ENCODE measurements at places on chromosomes 7 and 10.

- no peak overlapping the region for H3K4me3 ChIP-seq
- no peaks in the 10 kb centered on the region for H3K27me3 ChIP-seq
- peak overlapping the region; percentile 32 for H3K27ac ChIP-seq
- H3K36me3 ChIP-seq, result peaks cover 57% of the 10 kb centered on the region
- no peak for DNase-seq
Observed at GRCh38 chr10:96138102-96138501, 8.0 kb downstream of the ZNF518A start.

- DNase-seq, result no peak
- no peaks in the 10 kb centered on the region for H3K36me3 ChIP-seq
- no peak overlapping the region for H3K4me3 ChIP-seq
Observed at GRCh38 chr10:2280713-2281300, 543.5 kb upstream of the ADARB2 start.

DNA sequence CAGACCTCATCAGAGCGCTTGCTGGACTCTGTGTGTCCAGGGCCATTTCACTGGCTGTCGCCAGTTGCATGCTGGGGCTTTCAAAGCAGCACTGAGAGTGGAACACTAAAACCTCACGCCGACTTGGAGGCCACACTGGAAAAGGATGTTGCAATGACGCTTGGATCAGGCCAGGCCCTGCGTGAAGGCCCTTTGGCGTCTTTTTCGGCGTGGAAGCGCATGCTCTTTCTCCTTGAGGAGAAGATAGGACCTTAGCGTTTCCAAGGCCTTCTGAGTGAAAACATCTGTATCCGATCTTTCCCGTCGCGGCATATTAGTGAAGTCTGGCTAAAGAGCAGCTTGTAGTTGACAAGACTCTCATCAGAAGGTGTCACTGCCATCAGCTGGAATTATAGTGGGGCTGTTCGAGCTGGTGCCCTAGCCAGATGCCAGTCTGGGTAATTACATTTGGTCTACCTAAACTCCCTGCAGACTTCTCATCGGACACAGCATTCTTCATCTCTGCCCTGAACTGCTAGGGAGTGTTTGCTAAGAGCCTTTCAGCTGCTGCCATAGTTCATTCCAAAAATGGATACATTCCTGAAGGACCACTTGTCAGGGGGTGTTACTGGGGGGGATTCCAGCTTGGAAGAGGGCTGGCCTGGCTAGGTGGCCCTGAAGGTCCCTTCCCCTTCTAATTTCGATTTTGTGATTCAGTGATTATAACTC lies 167.7 kb upstream of the TCF7L2 start:
- no peak overlapping the region for H3K4me3 ChIP-seq
- H3K4me1 ChIP-seq, result no peaks in the 10 kb centered on the region
- H3K27me3 ChIP-seq, result no peaks in the 10 kb centered on the region
- H3K36me3 ChIP-seq, result no peaks in the 10 kb centered on the region
- H3K27ac ChIP-seq, result no peak overlapping the region
- DNase-seq, result no peak

- no peak for DNase-seq
- H3K27ac ChIP-seq, result peak overlapping the region; percentile 29
- H3K4me1 ChIP-seq, result peaks cover 72% of the 10 kb centered on the region
- H3K27me3 ChIP-seq, result no peaks in the 10 kb centered on the region
- peaks cover 28% of the 10 kb centered on the region for H3K36me3 ChIP-seq
Observed at GRCh38 chr10:91194497-91195179, 25.8 kb upstream of the PCGF5 start.

GRCh38 chr7:81929386-81929785 lies 159.5 kb upstream of the HGF start:
- H3K4me3 ChIP-seq, result no peak overlapping the region
- DNase-seq, result no peak
- H3K4me1 ChIP-seq, result no peaks in the 10 kb centered on the region
- H3K27me3 ChIP-seq, result no peaks in the 10 kb centered on the region
- H3K36me3 ChIP-seq, result no peaks in the 10 kb centered on the region
- no peak overlapping the region for H3K27ac ChIP-seq

DNA sequence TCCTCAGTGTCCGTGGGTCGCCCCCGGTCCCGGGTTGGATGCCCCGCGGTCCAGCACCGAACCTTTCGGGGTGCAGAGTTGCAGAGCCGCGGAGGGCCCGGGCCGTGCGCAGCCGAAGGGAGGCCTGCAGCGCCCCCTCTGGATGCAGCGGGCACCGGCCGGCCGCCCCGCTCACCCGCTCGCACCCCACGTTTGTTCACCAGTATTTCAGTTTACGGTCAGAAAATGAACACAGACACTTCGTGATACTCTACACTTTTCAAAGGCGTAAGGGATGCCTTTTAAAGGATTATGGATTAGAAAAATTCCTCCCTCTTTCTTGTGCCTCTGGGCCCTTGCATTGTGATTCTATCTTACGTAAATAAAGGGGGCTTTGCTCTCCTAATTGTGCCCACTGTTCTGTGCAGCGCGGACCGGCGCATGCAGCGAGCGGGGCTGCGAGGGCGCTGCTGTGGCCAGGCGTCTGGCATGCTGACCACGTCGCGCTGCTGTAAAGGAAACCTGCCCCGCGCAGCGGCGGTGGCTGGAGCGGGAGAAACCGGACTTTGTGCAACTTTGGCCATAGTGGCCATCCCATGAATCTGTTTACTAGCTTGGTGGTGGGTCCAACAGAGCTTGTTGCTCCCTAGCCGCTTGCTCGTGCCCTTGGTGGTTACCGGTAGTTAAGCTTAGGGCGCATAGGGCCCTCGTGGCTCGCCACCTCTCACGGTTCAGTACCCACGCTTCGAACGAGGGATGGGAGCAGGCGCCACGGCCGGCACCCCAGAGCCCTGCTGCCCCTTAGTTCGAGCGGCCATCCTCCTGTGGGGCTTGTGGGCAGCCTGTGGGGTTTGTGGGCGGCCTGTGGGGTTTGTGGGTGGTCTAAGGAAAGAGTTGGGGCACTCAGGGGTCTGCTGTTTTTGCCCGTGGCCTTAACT lies 739 bp upstream of the MEST start:
- H3K4me1 ChIP-seq, result peaks cover 12% of the 10 kb centered on the region
- H3K27me3 ChIP-seq, result peaks cover 41% of the 10 kb centered on the region
- no peak for DNase-seq
- H3K4me3 ChIP-seq, result peak overlapping the region; percentile 74

- peaks cover 7% of the 10 kb centered on the region for H3K4me1 ChIP-seq
- H3K4me3 ChIP-seq, result peak overlapping the region; percentile 31
- H3K27me3 ChIP-seq, result peaks cover 40% of the 10 kb centered on the region
- no peak overlapping the region for H3K27ac ChIP-seq
Observed at GRCh38 chr7:80918399-80918798, 452 bp downstream of the SEMA3C start.

DNA sequence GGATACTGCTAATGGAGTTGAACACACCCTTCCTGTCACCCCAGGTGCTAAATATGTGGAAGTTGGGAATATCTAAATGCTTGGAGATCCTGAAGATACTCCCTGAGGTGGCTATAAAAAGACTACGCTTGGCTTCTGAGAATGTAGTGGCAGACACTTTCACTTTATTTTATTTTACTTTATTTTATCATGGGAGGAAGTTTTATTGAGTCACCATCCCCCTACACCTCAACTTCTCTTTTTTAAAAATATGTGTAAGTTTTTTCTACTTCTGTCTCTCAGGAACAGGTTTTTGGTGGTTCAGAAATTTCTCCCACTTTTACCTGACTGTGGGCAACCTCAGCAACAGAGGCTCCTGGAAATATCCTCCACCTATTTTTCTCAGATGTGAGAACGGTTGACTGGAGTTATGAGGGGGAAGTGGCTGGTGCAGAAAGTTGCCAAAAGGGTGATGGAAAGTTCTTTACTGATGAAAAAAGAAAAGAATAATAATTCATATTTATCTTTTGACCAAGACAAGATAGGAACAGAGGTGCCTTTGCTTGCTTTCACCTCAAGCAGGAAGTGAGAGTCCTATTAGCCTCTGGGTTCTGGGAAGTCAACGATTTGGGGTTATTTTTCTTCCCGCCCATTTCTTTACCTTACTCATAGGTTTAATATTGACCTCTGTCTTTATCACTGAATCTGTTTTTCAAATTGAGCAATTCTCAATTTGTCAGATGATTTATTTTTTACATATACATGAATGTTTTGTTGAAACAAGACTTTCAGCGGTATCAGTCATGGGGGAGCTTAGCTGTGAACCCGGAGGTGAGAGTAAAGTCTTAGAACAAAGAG lies 103.6 kb downstream of the AHR start:
- no peak for DNase-seq
- peak overlapping the region; percentile 32 for H3K27ac ChIP-seq
- no peaks in the 10 kb centered on the region for H3K36me3 ChIP-seq
- H3K27me3 ChIP-seq, result peaks cover 2% of the 10 kb centered on the region
- peaks cover 27% of the 10 kb centered on the region for H3K4me1 ChIP-seq

DNA sequence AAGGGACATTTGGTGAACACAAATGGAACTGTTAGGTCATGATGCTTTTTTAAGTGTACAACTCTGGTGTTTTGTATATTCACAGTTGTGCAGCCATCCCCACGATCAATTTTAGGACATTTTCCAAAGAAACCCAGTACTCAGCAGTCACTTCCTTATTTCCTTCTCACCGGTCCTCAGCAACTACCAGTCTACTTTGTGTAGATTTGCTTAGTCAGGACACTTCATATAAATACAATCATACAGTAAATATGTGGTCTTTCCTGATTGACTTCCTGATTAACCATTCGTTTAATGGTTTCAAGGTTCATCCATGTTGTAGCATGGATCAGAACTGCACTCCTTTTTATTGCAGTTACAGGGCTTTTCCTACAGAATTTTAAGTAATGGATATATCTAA lies 14.4 kb downstream of the SGPL1 start:
- H3K36me3 ChIP-seq, result peaks cover 20% of the 10 kb centered on the region
- peaks cover 41% of the 10 kb centered on the region for H3K4me1 ChIP-seq
- DNase-seq, result no peak
- H3K27me3 ChIP-seq, result no peaks in the 10 kb centered on the region
- no peak overlapping the region for H3K4me3 ChIP-seq
- H3K27ac ChIP-seq, result no peak overlapping the region

- H3K4me3 ChIP-seq, result no peak overlapping the region
- H3K4me1 ChIP-seq, result no peaks in the 10 kb centered on the region
- H3K27ac ChIP-seq, result no peak overlapping the region
- no peaks in the 10 kb centered on the region for H3K36me3 ChIP-seq
Observed at GRCh38 chr7:128923411-128923800, 12.9 kb upstream of the KCP start.

- H3K27me3 ChIP-seq, result peaks cover 1% of the 10 kb centered on the region
- DNase-seq, result no peak
- no peaks in the 10 kb centered on the region for H3K4me1 ChIP-seq
- no peak overlapping the region for H3K27ac ChIP-seq
- peaks cover 12% of the 10 kb centered on the region for H3K36me3 ChIP-seq
- H3K4me3 ChIP-seq, result no peak overlapping the region
Observed at GRCh38 chr7:34939175-34939574, 98.1 kb downstream of the DPY19L1 start.

- DNase-seq, result no peak
- no peak overlapping the region for H3K4me3 ChIP-seq
- peaks cover 19% of the 10 kb centered on the region for H3K4me1 ChIP-seq
- H3K27ac ChIP-seq, result no peak overlapping the region
- H3K36me3 ChIP-seq, result no peaks in the 10 kb centered on the region
Observed at GRCh38 chr7:93054975-93055374, 62.8 kb downstream of the SAMD9 start.

GRCh38 chr7:11239316-11239715 lies 265.6 kb downstream of the PHF14 start:
- no peaks in the 10 kb centered on the region for H3K36me3 ChIP-seq
- no peaks in the 10 kb centered on the region for H3K4me1 ChIP-seq
- no peak overlapping the region for H3K27ac ChIP-seq
- H3K4me3 ChIP-seq, result no peak overlapping the region

- H3K4me3 ChIP-seq, result no peak overlapping the region
- H3K36me3 ChIP-seq, result peaks cover 1% of the 10 kb centered on the region
- H3K27me3 ChIP-seq, result peaks cover 8% of the 10 kb centered on the region
- DNase-seq, result no peak
- H3K4me1 ChIP-seq, result peaks cover 39% of the 10 kb centered on the region
Observed at GRCh38 chr7:157481389-157481788, 144.6 kb downstream of the DNAJB6 start.

- no peaks in the 10 kb centered on the region for H3K36me3 ChIP-seq
- H3K27me3 ChIP-seq, result peaks cover 4% of the 10 kb centered on the region
- no peak overlapping the region for H3K4me3 ChIP-seq
- H3K27ac ChIP-seq, result no peak overlapping the region
- no peak for DNase-seq
Observed at GRCh38 chr10:123854498-123854897, 37.1 kb downstream of the CPXM2 start.

DNA sequence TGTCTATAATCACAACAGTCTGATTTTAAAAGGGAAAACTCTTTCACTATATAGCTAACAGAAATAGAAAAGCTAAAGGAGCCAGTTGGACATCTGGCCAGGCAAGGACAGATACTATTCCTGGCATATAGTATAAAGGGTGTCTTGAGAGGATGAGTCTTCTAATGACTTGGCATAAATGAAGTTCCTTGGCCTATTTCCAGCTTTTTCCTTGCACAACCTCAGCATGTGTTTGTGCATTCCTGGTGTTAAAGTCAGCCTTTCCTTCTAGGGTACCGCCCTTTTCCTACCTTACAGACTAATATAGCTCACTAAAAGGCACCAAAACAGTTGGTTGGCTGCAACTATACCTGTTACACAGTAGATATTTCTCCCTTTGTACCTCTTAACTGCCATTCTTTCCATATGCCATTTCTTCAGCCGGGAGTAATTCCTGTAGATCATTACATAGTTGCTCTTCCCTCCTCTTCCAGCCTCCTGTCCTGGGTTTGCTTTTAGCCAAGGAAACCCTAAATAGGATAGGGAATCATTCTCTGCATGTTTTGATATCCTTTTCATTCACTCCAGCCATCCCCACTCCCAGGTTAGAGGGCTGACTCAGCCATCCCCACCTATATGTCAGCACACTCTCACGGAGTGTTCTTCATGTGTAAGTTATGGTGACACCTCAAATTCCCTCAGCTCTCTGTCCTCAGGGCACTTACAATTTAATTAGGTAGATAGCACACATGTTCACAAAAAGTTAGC lies 102.1 kb upstream of the MDFIC start:
- H3K27ac ChIP-seq, result no peak overlapping the region
- no peak for DNase-seq
- H3K36me3 ChIP-seq, result peaks cover 4% of the 10 kb centered on the region
- no peak overlapping the region for H3K4me3 ChIP-seq
- H3K4me1 ChIP-seq, result peaks cover 11% of the 10 kb centered on the region
- H3K27me3 ChIP-seq, result no peaks in the 10 kb centered on the region

- no peak for DNase-seq
- peaks cover 24% of the 10 kb centered on the region for H3K4me1 ChIP-seq
- no peaks in the 10 kb centered on the region for H3K36me3 ChIP-seq
- H3K27me3 ChIP-seq, result peaks cover 9% of the 10 kb centered on the region
- H3K4me3 ChIP-seq, result no peak overlapping the region
- no peak overlapping the region for H3K27ac ChIP-seq
Observed at GRCh38 chr7:116139007-116139406, 71.3 kb upstream of the TES start.

GRCh38 chr10:91590142-91590903 lies 42.5 kb downstream of the PPP1R3C start:
- H3K4me1 ChIP-seq, result no peaks in the 10 kb centered on the region
- no peaks in the 10 kb centered on the region for H3K36me3 ChIP-seq
- H3K27ac ChIP-seq, result no peak overlapping the region
- DNase-seq, result no peak
- no peak overlapping the region for H3K4me3 ChIP-seq
- H3K27me3 ChIP-seq, result peaks cover 14% of the 10 kb centered on the region

GRCh38 chr7:91326516-91327199 lies 62.4 kb downstream of the FZD1 start:
- no peak overlapping the region for H3K27ac ChIP-seq
- H3K36me3 ChIP-seq, result no peaks in the 10 kb centered on the region
- DNase-seq, result no peak
- peaks cover 3% of the 10 kb centered on the region for H3K27me3 ChIP-seq
- no peak overlapping the region for H3K4me3 ChIP-seq
- H3K4me1 ChIP-seq, result no peaks in the 10 kb centered on the region

GRCh38 chr7:128454808-128455542 lies 703 bp upstream of the HILPDA start:
- peaks cover 73% of the 10 kb centered on the region for H3K4me1 ChIP-seq
- H3K4me3 ChIP-seq, result peak overlapping the region; percentile 96
- H3K36me3 ChIP-seq, result peaks cover 32% of the 10 kb centered on the region
- peak overlapping the region; percentile 99 for H3K27ac ChIP-seq
- DNase-seq, result no peak
- H3K27me3 ChIP-seq, result peaks cover 16% of the 10 kb centered on the region

Data from activated T-helper 1 cell treated with anti-CD3 and anti-CD28 coated beads, Interleukin-12 subunit alpha, Interleukin-12 subunit beta, Interleukin-2, Interleukin-4 antibody, amounts not matched to agents 30 ng/mL and 10 ng/mL and 1 ng/mL, durations not matched to agents 14 hours and 24 hours and 36 hours (primary cell).